ENCODE measurements at places on chromosomes 11 and 22.

DNA sequence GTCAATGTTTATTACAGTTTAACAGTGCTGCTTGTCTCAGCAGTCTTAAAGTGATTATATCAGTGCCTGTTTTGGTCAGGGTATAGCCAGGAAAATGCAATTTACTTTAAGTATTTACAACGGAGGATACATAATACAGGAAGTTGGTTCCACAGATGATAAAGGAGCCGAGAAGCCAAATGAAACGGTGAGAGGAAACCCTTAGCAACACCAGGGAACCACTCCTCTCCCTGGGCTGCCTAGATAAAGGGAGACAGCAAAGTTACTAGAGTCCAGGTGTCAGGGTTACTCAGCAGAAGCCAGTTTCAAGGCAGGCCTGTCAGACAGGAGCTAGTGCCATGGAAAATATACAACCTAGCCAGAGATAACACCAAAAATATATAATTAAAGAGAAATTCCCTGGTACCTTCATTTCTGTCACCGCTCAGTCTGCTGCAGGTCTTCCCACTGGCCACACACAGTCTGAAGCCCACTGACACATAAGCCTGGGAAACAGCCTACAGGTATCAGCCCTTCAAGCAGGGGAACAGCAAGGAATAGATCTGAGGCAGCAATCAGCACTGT lies 55.5 kb downstream of the FAM76B start:
- H3K4me1 ChIP-seq: peaks cover 2% of the 10 kb centered on the region
- H3K27me3 ChIP-seq: peaks cover 10% of the 10 kb centered on the region
- H3K36me3 ChIP-seq: no peaks in the 10 kb centered on the region

DNA sequence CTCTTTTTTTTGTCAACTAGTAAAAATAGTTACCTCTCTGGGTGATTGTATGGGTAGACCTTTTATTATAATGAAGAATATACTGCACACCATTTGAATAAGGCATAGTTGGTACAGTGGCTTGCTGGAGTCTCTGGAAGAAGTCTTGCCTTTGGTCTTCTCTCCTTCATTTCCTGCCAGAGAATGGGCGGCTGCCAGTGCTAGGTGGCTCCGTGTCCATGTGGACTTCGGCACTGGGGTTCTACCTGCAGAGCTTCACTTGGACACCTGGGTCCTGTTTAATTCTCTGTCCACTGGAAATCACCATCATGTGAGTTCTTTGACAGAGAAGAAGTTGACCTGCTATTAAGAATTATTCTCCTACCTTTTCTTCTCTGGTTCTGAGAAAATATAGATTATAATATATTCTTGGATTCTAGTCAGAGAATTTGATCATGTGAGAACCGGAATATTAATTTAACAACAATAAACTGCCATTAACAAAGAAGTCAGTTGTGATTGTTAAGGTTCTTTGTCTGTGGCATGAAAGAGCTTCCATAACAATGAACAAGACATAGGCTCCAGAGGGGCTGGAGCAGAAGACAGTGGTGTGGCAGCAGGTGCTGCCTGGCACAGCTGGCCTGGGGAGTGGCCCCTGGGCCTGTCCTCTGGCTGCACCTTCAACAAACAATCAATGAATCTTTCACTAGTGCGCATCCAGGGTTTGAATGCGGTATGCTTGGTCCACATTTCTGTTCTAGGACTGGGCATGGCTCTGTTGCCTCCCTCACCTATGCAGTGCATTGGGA lies 77.5 kb downstream of the PPFIBP2 start:
- DNase-seq: no peak
- no peak overlapping the region for H3K4me3 ChIP-seq
- no peaks in the 10 kb centered on the region for H3K36me3 ChIP-seq
- H3K4me1 ChIP-seq: peaks cover 18% of the 10 kb centered on the region

DNA sequence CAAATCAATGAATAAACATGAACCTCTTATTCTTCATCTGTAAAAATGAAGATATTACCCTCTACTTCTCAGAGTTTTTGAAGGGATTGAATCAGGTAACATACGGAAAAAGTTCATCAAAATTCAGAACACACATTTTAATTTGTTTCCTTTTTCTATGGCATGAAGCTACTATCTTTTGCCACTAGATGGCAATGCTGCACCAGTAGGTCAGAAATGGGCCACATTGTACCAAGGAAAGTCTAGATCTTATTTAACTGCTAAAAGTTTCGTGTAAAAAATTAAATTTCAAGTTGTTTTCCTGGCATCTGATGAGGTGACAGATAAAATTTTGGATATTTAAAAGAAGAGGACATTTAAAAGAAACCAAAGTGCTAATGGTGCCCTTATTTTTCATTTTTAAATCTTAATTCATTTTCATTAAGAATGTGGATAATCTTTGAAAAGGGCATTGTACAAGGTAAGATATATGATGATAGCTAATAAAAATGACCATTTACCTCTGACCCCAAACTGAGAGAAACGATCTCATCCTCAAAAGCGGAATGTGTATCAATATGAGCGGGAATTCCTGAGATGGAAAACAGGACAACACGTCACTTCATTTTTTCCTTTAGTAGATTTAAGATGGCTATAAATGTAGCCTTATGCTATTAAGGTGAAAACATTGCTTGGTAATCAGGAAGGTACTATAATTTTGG lies 16.1 kb downstream of the ALKBH8 start:
- no peak overlapping the region for H3K4me3 ChIP-seq
- peaks cover 2% of the 10 kb centered on the region for H3K4me1 ChIP-seq
- no peak overlapping the region for H3K27ac ChIP-seq

- no peak for DNase-seq
- peaks cover 4% of the 10 kb centered on the region for H3K36me3 ChIP-seq
- H3K4me3 ChIP-seq: no peak overlapping the region
- H3K4me1 ChIP-seq: peaks cover 13% of the 10 kb centered on the region
Measured at GRCh38 chr22:17699696-17700340, 61.3 kb downstream of the BCL2L13 start.

GRCh38 chr11:8352876-8353505 lies 89.3 kb upstream of the LMO1 start:
- no peak overlapping the region for H3K4me3 ChIP-seq
- no peaks in the 10 kb centered on the region for H3K36me3 ChIP-seq
- H3K27me3 ChIP-seq: peaks cover 25% of the 10 kb centered on the region
- H3K27ac ChIP-seq: no peak overlapping the region
- DNase-seq: no peak

DNA sequence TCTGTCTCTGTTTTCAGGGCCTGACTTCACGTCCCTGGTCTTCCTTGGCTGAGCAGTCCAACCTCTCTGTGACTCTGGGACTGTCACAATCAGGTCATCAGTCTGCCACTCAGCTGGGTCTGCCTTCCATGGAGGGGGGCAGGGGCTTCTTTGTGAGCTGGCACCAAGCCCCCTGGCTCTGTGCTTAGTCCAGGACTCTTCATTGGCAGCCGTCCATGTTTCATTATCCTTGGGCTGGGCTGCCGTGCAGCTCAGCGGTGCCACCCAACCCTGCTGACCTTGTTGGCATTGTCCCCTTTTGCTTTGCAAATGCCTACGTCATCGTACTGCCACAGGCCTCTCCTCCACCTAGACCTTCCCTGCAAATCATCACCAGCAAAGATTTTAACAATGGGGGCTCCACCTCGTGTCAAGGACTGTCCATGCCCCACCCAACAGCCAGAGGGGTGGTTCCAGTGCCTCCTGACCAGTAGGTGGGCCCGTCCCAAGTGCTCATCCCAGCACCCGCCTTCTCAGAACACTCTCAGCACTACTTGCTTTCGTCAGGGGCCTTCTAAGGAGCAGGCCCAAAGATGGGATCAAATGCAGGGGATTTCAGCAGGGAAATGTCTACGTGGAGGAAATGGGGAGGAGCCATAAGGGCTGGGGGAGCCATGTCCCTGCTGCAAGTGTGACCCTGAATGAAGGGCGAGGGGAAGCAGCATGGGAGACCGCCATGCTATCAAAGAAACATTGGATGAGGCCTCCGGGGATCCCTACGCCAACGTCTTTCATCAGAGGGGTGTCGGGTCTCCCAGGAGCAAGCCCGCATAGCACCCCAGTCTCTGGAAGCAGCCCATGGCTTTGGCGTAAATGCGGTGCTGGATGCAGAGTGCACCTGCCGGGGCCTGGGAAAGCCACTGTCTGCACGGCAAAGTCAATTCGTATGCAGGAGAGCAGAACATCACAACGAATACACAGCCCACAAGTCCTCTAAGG lies 18.2 kb downstream of the KRTAP5-6 start:
- H3K27me3 ChIP-seq: peaks cover 1% of the 10 kb centered on the region
- H3K36me3 ChIP-seq: no peaks in the 10 kb centered on the region
- no peak for DNase-seq
- H3K4me1 ChIP-seq: peaks cover 2% of the 10 kb centered on the region

DNA sequence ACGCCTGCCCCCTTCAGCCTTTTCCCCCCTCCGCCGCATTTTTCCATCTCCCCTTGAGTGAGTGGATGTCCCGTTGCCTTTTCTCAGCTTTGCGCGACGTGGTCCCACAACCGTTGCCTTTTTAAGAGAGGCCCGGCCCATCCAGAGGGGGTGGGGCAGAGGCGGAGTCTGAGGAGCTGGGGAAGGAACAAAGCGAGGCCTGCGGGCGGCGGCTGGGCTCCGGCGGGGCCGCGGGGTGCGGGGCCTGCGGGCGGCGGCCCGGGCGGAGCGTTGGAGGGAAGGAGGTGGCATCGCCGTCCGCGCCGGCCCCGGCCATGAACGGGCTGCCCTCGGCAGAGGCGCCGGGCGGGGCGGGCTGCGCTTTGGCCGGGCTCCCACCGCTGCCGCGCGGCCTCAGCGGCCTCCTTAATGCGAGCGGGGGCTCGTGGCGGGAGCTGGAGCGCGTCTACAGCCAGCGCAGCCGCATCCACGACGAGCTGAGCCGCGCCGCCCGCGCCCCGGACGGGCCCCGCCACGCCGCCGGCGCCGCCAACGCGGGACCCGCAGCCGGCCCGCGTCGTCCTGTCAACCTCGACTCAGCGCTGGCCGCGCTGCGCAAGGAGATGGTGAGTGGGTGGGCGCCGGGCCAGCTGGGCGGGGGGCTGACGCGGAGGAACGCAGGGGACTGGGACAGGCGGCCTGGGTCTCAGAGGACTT lies at the start of gene FAM89B:
TSS of gene FAM89B (plus strand) at position 183 of the 696 bp plus-strand sequence. CDS start at position 315, 132 bp downstream.
- H3K4me1 ChIP-seq: peaks cover 75% of the 10 kb centered on the region
- H3K27ac ChIP-seq: peak within 1 kb of the TSS; percentile 92
- peak within 1 kb of the TSS; percentile 89 for H3K4me3 ChIP-seq
- DNase-seq: peak; percentile 87
- H3K36me3 ChIP-seq: no peaks in the 10 kb centered on the region
- no peaks in the 10 kb centered on the region for H3K27me3 ChIP-seq

DNA sequence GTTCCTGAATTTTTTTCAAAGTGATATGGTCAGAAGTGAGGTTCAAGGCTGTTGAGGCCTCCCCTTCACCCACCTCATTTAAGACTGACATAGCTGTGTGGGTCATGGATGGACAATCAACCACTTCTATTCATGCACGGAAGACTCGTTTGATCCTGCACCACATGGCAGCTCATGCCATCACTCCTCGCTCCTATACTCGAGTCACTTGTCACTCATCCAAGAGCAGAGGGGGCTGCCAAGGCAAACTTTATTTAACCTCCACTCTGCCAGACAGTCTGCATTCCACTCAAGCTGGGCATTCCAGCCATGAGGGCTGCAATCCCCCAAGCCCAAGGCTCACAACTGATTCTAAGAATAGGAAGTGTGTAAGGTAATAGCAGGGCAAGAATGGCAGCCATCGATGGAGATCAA lies 34.1 kb downstream of the SNX19 start:
- H3K27ac ChIP-seq: no peak overlapping the region
- no peaks in the 10 kb centered on the region for H3K27me3 ChIP-seq

GRCh38 chr11:10394229-10395101 lies 60.6 kb upstream of the AMPD3 start:
- H3K27me3 ChIP-seq: peaks cover 35% of the 10 kb centered on the region
- H3K4me1 ChIP-seq: peaks cover 3% of the 10 kb centered on the region
- no peak overlapping the region for H3K4me3 ChIP-seq
- DNase-seq: no peak

GRCh38 chr22:42747701-42748513 lies 27.2 kb upstream of the A4GALT start:
- no peak overlapping the region for H3K27ac ChIP-seq
- no peaks in the 10 kb centered on the region for H3K27me3 ChIP-seq

- no peaks in the 10 kb centered on the region for H3K27me3 ChIP-seq
- H3K27ac ChIP-seq: no peak overlapping the region
- H3K36me3 ChIP-seq: peaks cover 18% of the 10 kb centered on the region
- no peak for DNase-seq
- no peak overlapping the region for H3K4me3 ChIP-seq
- peaks cover 8% of the 10 kb centered on the region for H3K4me1 ChIP-seq
Measured at GRCh38 chr11:13440100-13440855, 22.7 kb downstream of the BTBD10 start.

DNA sequence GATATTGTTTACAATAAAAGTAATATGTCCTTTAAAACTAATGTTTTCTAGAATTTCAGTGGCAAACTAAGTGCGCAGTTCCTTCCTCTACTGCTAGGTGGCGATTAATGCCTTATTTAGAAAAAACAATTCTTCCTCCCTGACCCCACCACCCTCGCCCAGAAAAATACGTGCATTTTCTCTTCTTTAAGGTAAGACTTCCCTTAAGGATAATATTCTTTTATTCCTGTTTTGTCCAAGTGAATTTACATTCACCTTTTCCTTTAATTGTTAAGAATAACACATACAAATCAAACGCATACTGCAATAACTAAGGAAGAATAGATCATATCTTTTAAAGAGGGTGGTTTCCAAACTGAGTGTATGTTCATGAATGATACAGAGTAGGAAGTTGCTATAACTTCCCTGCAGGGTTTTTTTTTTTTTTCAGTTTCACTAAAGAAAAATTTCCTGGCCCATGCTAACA lies 17.0 kb upstream of the PSMA1 start:
- H3K27me3 ChIP-seq: no peaks in the 10 kb centered on the region
- peak; percentile 75 for DNase-seq
- peaks cover 37% of the 10 kb centered on the region for H3K4me1 ChIP-seq
- H3K4me3 ChIP-seq: peak overlapping the region; percentile 6
- peak overlapping the region; percentile 94 for H3K27ac ChIP-seq

DNA sequence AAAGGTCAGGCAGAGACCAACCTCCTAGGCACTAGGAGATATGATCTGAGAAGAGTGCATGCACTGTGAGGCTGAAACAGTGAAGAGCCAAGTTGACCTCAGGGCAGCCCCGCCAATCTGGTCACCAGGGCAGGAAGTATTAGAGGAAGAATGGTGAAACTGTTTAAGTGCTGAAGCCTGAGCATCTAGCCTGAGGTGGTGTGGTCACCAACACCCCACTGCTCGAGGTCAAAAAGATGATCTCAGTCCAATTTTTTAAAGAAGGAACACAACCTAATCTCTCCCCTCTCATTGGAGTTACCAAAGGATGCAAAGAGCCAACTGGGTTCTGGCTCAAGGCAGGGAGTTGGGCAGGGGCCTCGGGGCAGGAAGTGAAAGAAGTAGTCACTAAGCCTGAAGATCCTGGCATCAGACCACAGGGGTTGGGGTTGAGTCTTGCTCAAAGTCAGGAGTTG lies 4.0 kb downstream of the APBB1 start:
- H3K36me3 ChIP-seq: peaks cover 18% of the 10 kb centered on the region
- H3K27ac ChIP-seq: no peak overlapping the region
- peaks cover 10% of the 10 kb centered on the region for H3K4me1 ChIP-seq
- no peak for DNase-seq

All from naive thymus-derived CD8-positive, alpha-beta T cell (primary cell).